ENCODE measurements at places on chromosomes 1 and 21.
A peak's percentile ranks its signal among the peaks of the same experiment; 100 is the strongest.

DNA sequence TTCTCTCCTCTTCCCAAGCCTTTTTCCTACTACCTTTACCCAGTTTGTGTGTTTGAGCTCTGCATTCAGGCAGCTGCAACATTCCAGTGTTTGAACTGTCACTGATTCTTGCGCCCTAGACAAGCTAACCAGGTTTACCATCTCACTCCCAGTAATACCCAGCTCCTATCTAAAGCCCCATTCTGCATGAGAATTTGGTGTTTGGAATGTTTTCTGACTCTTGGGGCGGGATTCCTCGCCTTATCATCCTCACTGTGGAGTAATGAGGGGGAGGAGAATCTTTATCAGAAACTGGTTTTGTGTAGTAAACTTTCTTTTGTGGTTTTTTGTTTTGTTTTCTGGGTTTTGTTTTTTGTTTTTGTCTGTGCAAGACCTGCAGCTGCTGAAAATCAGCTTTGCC, 36.5 kb downstream of the NCF2 start:
- no peak for DNase-seq

DNA sequence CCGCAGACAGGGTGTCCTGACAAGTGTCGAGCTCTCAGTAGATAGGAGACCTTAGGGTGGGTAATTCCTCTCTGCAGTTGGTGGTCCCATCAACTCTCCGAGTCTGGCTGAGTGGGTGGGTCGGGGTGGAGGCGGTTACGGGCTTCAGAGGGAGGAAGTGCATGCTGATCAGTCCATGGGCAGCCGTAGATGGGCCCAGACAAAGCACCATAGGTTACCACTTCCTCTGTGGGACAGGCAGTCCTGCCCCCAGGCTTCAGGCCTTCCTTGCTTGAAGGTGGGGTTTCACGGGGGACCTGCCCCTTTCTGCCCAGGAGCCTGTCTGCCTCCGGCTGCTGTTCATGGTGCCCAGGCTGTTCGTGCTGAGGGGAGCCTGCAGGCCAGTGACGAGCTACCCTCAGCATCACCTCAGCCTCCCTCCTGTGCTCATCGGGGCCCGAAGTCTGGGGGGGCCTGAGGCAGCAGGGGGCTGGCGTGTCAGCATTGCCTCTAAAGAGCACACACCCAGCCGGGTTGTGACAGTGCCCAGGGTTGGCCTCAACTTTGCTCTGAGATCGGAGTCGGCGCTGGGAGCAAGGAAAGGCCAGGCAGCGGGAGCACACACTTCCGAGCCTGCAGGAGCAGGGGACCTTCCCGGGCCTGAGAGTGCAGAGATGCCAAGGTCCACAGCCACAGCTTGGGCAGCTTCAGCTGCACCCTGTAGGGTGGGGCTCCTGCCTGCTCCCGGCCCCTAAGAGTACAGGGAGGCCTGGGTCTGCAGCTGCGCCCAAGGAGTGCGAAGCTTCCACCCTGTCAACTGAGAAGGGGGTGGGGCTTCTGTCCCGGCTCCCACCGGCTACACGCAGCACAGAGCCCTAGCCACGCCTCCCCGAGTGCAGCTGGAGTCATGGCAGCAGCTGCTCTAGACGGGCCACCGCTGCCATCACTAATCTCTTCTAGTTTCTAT, 225.4 kb upstream of the NRIP1 start:
- DNase-seq = no peak

- no peak for DNase-seq
These were observed 618.2 kb upstream of the CAMK1G start for GRCh38 chr1:208965351-208965750.

- no peak for DNase-seq
These were observed 27.9 kb downstream of the PATJ start for GRCh38 chr1:61770131-61770530.

- no peak for DNase-seq
These were observed 372.3 kb downstream of the USP25 start for GRCh38 chr21:16102113-16102512.

DNA sequence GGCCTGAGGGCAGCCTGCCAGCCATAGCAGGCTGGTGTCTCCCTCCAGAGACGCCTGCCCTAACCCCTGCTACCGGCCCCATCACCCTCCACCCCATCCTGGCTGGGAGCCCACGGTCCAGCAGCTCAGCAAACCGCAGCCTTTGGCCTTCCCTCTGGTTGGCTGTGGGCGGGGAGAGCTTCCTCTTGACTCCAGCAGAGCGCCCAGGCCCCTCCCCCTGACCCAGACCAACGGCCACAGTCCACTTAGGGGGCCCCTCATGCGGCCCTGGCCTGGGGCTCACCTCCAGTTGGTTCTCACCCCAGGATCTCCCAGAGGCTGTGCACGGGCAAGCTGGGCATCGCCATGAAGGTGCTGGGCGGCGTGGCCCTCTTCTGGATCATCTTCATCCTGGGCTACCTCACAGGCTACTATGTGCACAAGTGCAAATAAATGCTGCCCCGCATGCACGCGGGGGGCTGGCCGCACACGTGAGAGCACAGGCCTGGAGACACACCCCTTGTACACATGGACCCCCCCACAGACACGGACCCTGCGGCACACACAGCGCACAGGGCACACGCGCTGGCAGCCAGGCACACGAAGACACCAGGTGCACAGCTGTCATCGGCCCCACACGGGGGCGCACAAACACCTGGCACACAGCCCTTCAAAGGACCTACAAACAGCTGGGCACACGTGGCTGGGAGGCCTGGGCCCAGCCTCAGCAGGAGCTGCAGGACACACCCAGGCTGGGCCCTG, 3.1 kb downstream of the SMIM1 start:
- peak; percentile 66 for DNase-seq

GRCh38 chr1:36839485-36839884, 194.8 kb downstream of the GRIK3 start:
- DNase-seq = no peak

GRCh38 chr1:109802136-109802900, 38.6 kb upstream of the EPS8L3 start:
- DNase-seq = no peak

GRCh38 chr1:31793586-31794285, 22.1 kb downstream of the SPOCD1 start:
- no peak for DNase-seq

GRCh38 chr1:184615301-184615700, 139.4 kb downstream of the EDEM3 start:
- no peak for DNase-seq

GRCh38 chr1:110615548-110616130, 9.5 kb upstream of the KCNA2 start:
- DNase-seq = peak; percentile 65

DNA sequence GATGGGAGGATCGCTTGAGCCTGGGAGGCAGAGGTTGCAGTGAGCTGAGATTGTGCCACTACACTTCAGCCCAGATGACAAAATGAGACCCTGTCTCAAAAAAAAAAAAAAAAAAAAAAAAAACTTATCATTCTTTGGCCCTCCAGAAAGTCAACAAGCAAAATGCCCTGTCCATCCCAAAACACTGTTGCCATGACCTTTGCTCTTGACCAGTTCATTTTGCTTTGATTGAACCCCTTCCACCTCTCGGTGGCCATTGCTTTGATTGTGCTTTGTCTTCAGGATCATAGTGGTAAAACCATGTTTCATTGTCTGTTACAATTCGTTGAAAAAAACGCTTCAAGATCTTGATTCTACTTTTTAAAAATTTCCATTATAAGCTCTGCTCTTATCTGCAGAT, 8.5 kb upstream of the SYPL2 start:
- DNase-seq = no peak

- peak; percentile 98 for DNase-seq
These were observed 68.0 kb downstream of the MEGF6 start for GRCh38 chr1:3543076-3544039.

GRCh38 chr1:15740924-15741850, 1.1 kb upstream of the TMEM82 start:
- peak; percentile 78 for DNase-seq

- no peak for DNase-seq
These were observed 35.4 kb downstream of the ADGRL2 start for GRCh38 chr1:81836007-81836626.

DNA sequence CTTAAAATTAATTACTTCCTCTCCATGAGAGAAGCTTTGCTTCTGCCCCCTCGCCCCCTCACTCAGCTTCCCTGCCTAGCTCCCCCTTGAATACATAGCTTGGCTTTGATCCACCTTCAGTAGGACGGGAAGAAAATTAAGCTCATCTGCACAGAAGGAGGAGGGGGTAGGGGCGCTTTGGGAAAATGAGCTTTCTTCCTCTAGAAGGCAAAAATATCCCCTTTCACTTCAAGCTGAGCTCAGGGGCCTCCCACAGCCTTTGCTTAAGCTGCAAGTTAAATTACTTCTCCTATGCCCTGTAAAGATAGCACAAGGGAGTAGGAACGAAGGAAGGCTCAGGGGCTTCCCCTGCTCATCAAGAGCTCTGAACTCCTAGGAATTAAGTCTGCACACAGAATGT, 65.2 kb upstream of the GOLT1A start:
- no peak for DNase-seq

DNA sequence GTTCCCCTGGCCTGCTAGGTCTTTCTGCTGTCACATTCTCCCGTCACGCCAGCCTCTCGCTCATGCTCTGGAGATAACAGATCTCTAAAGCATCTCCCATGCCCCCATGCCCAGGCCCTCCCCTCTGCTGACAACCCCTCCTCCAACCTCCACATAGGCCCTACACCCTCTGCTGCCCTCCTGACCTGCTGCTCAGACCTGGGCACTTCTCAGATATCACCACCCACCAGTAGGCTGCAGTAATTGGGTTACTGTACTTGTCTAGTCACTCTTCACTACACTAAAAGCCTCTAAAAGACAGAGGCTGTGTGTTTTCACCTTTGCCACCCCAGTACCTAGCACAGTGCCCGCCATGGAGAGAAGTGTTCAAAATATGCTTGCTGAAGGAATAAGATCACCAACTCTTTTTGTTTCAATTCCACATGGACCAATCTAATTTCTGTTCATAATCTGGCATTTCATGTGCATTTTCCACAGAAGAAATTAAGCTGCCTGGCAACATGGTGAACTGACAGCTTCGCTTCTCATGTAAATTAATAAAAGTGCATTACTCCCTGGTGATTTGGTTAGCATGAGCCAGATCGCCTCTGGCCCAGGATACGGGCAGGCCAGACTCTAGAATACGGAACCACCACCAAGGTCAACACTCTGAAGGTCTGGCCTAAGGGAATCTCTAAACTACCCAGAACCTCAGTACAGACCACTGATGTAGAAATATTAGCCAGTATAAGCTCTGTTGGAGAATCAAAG, 20.7 kb downstream of the LBR start:
- DNase-seq = no peak

- DNase-seq = peak; percentile 22
These were observed 2.2 kb downstream of the FBXO28 start for GRCh38 chr1:224116131-224116530.

- peak; percentile 88 for DNase-seq
These were observed 37.7 kb upstream of the BCL10 start for GRCh38 chr1:85313888-85314696.

GRCh38 chr1:4119516-4120220, 219.6 kb upstream of the C1orf174 start:
- no peak for DNase-seq

- DNase-seq = peak; percentile 4
These were observed 205.8 kb upstream of the LYPLAL1 start for GRCh38 chr1:218967836-218968235.

DNA sequence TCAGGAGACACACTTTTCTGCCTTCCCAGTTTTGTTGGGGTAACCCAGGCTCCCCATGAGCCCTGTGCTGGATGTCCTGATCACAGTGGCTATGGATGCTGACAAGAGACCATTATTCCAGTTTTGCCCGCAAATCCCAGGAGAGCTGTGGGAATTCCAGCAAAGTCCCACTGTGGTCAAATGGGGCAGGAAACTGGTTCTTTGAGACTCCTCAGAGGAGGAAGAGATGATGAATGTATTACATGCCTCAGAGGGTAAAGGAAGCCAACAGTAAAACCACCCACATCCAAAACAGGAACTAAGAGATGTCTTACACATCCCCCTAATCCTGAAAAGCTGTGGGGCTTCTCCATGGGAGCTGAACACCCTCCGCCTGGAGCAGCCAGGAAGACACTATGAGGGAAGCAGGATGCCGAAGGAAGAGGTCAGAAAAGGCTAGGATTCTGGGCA, 12.8 kb upstream of the MPZL1 start:
- no peak for DNase-seq

DNA sequence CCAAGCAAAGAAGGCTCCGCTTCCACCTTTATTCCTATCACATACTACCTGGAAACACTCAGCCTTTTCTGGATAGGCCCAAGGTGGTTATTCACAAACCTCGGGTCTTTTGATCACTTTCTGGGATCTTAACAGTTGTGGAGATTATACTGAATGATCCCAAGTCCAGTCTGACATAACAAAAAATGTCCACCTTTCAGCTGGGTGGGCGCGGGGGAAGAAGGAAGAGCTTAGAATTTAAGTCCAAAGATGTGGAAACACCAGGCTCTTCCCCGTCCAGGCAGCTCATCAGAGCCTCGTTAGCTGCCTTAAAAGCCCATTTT, 338 bp upstream of the C1orf53 start:
- DNase-seq = no peak

GRCh38 chr1:195637539-195637938, 970.7 kb downstream of the KCNT2 start:
- no peak for DNase-seq

GRCh38 chr1:82225421-82226185, 424.9 kb downstream of the ADGRL2 start:
- DNase-seq = peak; percentile 22

DNA sequence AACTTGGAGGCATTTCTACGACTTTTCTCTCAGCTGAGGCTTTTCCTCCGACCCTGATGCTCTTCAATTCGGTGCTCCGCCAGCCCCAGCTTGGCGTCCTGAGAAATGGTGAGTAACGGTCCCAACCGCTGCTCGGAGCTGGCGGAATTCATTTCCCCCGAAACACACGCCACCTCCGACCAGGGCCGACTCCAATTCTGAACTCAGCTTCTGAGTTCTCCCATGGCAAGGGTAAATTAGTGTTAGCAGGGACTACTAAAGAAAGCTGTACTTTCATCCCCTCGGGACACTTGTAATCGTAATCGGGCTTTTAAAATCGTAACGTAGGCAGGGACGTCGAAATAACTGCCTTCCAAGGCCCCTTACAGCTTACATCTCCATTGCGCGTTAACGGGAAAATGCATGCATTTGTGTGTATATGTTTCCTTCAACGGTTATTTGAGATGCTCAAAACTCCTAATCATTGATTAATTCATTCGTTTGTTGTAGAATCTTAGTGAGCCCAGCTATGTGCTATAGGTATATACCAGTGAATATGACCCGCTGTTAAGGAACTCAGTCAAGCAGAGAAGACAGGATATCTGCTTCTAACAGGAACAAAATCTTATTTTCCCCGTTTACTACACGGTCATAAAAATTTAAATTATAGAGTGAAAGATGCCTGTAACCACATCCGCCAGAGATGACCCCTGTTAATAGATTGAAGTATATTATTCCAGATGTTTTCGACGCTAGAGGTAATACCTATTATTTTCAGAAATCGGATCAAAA, 472 bp downstream of the DTL start:
- DNase-seq = no peak

- DNase-seq = no peak
These were observed 246.4 kb downstream of the PBX1 start for GRCh38 chr1:164805399-164805798.

DNA sequence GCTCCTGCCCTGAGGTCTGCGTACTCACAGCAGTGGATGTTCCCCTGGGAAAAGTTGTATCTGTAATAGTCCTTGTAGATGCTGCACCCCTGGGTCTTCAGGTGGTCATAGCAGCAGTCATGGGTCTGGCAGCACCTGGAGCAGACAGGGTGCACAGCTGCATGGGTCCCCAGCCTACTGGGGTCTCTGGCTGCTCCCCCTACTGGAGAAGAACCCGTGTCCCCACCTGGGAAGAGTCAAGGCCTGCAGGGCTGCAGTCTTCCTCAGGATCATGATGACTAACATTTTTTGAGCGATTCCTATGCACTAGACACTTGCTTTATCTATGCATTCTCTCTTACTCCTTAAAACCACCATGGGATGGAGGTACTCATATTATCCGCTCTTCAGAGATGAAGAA, 3.9 kb downstream of the PLA2G2D start:
- no peak for DNase-seq

Measured in AG08395 (cell line).